ENCODE measurements at places on chromosomes 13 and 19.
A peak's percentile ranks its signal among the peaks of the same experiment; 100 is the strongest.

GRCh38 chr13:52804202-52804641 is 44.2 kb downstream of the PCDH8 start:
- no peak for DNase-seq

GRCh38 chr13:39913928-39914327 is 258.5 kb downstream of the COG6 start:
- no peak for DNase-seq

- no peak for DNase-seq
Observed at GRCh38 chr13:112938680-112939079, 30.3 kb upstream of the MCF2L start.

DNA sequence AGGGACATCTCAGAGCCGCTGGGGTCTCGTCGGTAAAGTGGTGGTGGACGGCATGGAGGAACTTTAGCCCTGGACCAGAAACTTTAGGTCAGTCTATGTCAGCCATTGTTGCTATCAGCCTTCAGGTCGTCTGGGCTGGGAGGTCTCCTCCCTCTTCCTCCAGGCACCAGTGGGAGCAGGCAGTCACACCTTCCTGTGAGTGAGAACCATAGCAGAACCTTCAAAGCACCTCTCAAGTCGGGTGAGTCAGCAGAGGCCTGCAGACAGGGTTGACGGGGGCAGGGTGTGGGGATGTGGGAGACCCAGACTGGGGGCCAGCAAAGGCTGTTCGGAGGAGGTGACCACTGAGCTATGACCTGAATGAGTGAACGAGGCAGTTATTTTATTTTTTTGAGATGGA is 15.4 kb upstream of the SBNO2 start:
- DNase-seq = peak; percentile 37

DNA sequence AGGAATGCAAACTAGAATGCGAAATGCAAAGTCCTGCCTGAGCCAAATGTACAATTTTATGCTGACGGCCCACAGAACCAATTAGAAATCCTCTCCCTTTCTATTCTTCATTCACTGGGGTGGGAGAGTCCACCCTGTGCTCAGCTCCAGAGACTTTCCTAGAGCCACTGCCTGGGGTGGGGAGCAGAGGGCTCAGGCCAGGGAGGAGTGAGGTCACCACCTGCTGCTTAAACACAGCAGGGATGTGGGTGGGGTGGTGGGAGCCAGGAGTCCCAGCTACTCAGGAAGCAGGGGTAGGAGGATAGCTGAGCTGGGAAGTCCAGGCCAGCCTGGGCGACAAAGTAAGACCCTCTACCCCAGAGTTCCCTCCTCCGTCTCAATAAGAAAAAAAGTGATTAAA is 26.9 kb upstream of the ZNF83 start:
- no peak for DNase-seq

- no peak for DNase-seq
Observed at GRCh38 chr13:43293008-43293407, 269.6 kb downstream of the DNAJC15 start.

DNA sequence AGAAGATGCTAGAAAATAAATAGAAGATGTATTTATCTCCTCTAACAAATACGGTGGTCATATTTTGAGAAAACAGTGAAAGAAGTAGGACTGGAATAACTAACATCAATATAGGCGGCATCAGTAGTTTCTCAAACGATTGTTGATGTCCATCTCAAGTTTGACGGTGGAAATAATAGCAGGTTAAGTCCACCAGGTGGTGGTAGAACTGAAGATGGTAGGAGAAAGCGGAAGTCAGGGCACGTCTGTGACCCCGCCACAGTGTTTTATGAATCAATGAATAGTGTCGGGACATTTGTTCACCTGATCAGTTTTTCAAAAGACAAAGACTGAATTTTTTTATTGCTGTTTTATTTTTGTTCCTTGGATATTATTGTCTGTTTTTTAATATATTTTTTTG is 706.4 kb upstream of the SLC10A2 start:
- DNase-seq = no peak

DNA sequence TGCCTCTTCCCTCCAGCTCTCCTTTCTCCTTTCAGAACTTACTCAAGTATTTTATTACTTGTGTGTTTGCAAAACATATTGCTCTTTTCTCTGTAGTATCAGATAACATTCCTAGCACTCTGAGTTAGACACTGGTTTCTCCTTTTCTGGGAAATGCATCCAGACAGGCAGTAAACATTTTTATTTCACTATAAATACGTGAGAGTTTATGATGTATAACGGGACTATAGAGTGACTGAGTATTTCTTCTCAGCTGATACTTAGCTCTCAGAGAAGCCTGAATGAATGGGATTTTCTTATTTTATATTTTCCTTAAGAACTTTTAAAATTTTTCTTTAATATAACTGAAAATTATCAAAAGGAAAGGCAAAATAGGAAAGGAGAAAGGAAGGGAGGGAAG is 211.2 kb upstream of the EDNRB start:
- no peak for DNase-seq

DNA sequence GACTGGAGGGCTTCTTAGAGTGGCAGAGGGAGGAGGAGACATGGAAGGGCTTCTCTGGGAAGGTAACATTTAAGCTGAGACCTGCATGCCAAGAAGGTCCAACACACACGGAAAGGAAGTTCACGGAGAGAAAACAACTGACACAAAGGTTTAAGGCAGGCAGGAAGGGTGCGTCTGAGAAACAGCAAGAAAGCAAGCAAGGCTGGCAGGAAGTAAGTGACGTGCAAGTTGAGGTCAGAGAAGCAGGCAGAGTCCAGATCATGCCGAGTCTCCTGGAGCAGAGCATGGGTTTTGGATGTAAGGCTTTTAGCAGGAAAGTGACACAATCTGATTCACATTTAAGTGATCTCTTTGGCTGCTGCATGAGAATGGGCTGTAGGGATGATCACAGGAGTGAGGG is 60.5 kb downstream of the ATP7B start:
- no peak for DNase-seq

- peak; percentile 11 for DNase-seq
Observed at GRCh38 chr19:41705393-41706174, 2.8 kb upstream of the CEACAM5 start.

DNA sequence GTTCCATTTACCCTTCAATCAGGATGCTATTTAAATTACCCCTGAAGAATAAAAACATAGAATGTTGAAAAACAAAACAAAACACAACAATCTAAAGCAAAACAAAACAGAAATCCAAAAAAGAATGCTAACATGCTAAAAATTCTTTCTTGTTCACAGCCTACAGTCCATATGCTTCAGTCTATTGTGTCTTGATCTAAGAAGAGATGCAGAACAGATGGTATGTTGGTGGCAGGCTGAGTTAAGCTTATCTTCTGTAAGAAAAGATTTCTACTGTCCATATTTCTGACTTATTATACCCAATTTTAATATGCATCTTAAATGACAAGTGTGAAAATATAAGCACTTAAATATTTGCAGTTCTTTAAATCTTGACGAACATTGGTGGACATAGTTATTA is 356.1 kb upstream of the SLITRK1 start:
- no peak for DNase-seq

DNA sequence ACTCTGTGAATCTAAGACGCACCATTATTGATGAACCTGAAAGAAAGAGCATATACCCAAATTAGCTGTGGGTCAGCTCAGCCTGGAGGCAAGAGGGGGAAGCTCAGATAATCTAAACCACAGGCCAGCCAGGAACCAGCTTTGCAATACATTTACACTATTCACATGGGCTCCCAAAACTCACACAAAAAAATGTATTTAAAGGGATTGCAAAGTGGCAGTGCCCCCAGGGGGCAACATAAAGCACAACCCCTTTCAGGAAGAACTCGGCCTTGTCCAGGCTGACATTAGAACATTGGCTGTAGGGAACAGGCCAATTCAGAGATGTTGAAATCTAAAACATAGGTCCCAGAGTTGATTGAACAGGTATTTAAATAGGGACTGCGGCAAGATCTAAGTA is 3.2 kb upstream of the PROZ start:
- DNase-seq = no peak

DNA sequence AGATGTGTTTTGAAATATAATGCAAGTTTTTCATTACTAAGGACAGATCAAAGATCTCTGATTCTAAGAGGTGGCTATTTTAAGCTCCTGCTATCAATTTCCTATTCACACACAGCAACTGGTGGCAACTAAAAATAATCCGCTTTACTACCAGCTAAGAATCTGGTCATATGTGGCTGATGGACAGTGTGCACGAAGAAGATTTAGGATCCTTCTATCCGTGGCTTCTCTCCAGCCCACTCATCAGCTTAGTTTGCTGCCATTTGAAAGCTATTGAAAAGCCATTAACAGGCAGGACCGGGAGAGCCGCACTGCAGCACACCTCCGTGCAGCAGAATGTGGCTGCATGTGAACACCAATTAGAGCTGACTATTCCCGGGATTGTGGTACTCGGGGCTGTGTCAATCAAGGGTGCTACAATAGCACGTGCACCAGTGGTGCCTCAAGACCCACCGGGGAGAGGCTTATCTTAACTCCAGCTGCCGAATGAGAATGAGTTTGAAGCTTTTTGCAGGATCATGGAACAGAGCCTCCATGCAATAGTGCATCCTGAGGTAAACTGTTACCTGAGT is at the start of gene MYO16:
Gene MYO16, plus strand, starts transcription at position 431 of the 572 bp plus-strand sequence. CDS start 234 bp downstream, outside the sequence.
- DNase-seq = no peak

DNA sequence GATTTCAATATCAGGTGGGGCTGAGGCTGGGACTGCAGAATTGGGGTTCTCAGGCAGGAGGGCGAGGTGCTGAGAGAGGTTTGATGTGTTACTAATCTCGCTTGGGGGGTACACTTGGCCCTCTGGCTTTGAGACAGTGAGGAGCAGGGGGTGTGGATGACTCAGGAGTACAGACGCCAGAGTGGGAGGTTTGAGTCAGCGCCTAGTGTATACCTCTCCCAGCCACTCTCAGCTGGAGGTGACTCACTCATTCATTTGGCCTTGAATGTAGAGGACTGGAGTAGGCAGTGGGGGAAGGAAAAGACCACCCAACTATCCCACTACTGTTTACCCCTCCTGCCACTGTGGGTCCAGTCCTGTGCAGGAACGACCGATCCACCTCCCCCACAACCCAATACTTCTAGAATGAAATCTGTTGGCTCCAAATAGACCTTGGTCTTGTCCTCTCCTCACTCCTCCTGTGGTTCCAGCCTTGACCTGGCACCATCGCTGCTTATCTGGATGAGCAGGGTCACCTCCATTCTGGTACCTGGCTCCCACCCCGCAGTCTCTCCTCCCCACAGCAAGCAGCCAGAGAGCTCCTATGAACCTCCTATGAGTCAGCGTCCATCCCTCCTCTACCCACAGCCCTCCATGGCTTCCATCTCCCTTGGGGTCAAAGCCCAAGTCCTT is 20.1 kb upstream of the ZNRF4 start:
- DNase-seq = peak; percentile 95

GRCh38 chr19:8680676-8681344 is 17.8 kb downstream of the ACTL9 start:
- no peak for DNase-seq

DNA sequence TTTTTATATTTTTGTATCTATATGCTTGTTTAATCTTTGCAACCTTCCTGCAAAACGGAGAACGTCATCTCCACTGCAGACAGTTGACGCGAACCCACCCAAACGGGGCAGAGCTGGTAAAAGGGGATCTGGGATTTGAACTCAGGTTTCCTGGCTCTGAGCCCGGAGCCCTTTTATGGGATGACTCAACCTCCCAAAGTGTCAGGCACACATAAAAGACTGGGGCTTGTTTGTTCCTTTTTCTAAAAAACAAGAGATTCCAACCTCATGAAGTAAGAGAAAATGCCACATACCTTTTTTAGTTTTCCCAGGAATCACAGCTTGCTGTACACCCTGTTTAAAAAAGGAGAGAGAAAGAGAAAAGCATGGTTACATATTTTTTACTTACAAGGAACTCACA is 78.9 kb downstream of the GADD45B start:
- DNase-seq = peak; percentile 23

GRCh38 chr13:90170208-90170607 is 1177.3 kb upstream of the MIR17HG start:
- no peak for DNase-seq

GRCh38 chr19:5934774-5935472 is 20.9 kb downstream of the CAPS start:
- DNase-seq = peak; percentile 59

DNA sequence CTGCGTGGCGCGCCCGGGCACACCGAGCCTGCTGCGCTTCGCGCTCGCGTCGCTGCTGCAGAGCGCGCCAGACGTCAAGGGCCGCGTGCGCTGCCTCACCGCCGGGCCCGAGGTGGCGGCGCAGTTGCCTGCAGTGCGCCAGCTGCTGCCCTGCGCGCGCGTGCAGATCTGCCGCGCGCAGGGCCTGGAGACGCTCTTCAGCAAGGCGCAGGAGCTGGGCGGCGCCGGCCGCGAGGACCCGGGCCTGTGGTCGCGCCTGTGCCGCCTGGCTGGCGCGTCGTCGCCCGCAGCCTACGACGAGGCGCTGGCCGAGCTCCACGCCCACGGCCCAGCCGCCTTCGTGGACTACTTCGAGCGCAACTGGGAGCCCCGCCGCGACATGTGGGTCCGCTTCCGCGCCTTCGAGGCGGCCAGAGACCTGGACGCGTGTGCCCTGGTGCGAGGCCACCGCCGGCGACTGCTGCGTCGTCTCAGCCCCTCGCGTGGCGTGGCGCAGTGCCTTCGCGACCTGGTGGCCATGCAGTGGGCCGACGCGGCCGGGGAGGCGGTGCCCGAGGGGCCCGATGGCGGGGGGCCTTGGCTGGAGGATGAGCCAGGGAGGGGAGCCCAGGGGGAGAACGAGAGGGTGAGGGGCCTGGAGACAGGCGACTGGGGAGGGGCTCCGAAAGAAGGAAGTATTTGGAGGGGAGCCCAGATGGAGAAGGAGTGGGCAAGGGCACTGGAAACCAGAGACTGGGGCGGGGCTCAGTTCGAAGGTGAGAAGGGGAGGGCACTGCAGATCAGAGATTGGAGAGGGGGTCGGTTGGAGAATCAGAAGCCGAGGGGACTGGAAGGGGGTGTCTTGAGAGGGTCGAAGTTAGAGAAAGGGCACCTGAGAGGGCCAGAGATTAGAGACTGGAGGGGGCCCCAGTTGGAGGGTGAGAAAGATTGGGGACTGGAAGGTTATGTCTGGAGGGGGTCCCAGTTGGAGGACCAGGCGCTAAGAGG is 24.7 kb downstream of the ZSWIM9 start:
- no peak for DNase-seq

DNA sequence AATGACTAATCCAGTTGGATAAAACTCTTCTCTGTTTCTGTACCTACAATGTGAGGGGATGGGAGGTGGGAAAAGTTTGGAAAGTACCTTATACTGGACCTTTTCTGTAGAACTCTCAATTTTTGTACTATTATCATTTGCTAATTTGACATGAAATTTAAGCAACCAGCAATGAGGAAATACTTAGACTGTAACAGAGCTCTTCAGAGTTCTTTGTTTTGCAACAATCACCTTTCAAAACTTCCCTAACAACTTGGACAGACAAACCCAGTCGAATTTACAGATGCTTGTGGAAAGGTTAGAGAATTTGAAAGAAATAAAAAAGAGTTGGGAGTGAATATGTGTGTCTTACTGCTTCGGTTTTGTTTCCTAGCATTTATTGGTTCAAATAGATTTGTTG is 16.8 kb downstream of the KBTBD7 start:
- no peak for DNase-seq

DNA sequence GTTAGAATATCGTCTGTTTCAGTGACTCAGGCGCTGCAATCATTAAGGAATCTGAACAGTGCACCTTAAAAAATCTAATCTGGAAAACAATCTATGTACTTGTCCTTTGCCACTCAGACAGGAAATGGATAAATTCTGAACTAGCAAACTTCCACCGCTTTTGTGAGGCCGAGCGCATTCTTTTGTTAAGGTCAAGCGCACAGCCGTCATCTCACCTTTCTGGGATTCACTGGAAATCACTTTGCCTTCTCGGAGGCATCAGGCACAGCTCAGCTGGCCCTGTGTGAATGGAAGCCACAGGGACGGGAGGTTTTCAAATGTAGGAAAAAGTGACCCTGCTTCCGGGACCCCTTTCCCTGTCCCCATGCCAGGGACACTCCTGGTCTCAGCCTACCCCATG is 28.2 kb upstream of the SPACA7 start:
- no peak for DNase-seq

- DNase-seq = peak; percentile 62
Observed at GRCh38 chr13:49113526-49114286, 106.4 kb upstream of the MLNR start.
